GDM1 (cell line): ENCODE measurements at places on chromosomes 2 and 18.

GRCh38 chr2:19971691-19972090 is 18.2 kb downstream of the WDR35 start:
- DNase-seq: peak; percentile 36

GRCh38 chr2:203861197-203861596 is 6.4 kb upstream of the CTLA4 start:
- DNase-seq: no peak

DNA sequence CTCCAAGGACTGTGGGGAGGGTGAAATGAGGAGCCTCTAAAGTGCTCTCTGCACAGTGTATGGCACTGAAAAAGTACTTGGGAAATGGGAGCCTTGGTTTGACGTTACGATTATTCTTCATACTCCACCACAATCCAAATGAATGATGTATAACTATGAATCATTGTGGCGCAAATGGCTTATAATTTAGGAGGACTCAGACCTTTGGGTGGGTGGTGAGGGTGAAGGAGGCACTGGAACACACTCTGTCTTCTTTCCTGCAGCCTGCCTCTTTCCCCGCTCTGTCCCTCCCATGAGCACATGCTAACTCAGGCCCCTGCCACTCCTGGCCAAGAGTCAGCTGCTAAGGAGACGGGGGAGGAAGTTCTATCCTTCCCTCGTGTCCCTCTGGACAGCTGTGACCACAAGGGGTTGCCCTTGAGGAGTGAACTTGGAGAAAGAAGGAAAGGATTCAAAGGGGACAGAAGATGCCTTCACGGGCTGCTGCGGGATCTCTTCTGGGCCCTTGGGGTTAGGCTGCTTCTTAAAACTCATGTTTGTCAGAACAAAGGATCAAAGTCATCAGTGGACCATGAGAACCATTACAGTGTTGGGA is 36.5 kb downstream of the POLR1A start:
- no peak for DNase-seq

- peak; percentile 44 for DNase-seq
Measured at GRCh38 chr2:239252801-239253200, 148.0 kb downstream of the HDAC4 start.
